ENCODE measurements at places on chromosomes 11 and 22.

DNA sequence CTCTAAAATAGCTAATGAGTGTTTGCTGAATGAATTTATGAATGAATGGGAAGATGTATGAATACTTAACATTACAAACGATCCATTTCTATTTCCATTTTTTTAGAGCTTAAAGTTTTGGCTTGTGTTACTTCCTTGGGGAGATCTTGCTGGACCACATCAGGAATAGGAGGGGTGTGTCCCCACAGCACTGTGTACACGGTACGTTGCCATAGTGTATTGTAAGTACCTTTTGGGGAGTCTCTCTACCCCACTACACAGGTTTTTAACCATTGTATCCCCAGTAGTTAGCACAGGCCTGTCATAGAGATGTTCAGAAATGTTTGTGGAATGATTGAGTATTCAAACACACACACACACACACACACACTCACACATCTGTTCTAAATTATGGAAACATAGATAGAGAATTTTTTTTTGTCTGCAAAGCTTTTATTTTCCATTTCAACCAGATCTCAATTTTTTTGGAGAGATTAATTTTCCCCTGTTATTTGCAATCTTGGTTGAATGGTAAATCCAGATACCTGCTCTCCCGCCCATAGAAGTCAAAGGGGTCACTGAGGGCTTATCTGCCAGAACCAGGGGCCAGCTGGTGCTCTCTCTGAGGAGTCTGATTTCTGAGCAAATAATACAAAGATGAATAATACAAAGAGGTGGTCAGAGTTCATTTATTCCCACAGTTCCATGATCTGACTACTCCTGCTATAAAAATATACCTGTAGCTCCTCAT lies 471.0 kb downstream of the INSC start:
- DNase-seq: no peak

- DNase-seq: no peak
These were observed 169.0 kb upstream of the GRK3 start for GRCh38 chr22:25395468-25395867.

- no peak for DNase-seq
These were observed 51.2 kb upstream of the MYOD1 start for GRCh38 chr11:17668166-17668565.

- no peak for DNase-seq
These were observed 70.3 kb downstream of the TNRC6B start for GRCh38 chr22:40247976-40248375.

DNA sequence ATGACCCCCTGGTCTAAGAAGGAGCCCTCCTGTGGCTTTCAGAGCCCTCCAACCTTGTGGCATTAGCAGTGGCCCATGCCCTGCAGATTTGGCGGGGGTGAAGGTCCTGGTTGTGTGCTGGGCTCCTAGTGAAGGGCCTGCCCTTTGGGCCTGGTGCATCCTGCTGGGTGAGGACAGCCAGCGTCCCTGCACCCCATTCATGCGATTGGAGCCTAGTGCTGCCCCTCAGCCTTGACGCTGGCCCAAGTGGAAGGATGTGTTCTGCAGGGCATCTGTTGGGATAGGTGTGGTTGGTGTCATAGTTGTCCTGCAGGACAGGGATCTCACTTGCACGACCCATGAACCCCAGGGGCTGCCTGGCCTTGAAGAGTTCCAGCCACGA lies 28.1 kb upstream of the DGCR8 start:
- DNase-seq: no peak

GRCh38 chr11:68854273-68854958 lies 12.7 kb upstream of the CPT1A start:
- no peak for DNase-seq

- DNase-seq: no peak
These were observed 411 bp downstream of the PPP6R2 start for GRCh38 chr22:50343541-50343935.

- peak; percentile 13 for DNase-seq
These were observed 5.9 kb upstream of the OR52L1 start for GRCh38 chr11:5992604-5993251.

DNA sequence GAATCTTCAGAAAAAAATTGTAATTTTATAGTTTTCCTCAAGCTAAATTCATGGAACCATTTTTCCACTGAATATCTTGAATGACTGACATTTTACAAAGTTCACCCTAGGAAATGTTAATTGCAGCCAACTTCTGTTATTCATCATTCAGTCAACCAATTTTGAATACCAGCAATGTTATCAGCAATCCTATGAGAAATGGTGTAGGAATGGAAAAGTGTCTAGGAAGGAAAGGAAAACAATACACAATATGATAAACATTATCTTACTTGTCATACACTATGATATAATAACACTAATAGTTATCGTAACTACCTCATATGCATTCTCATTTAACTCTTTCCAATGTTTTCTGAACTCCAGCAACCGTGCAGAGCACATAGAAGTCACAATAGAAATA lies 790.5 kb upstream of the LRRC4C start:
- peak; percentile 19 for DNase-seq

DNA sequence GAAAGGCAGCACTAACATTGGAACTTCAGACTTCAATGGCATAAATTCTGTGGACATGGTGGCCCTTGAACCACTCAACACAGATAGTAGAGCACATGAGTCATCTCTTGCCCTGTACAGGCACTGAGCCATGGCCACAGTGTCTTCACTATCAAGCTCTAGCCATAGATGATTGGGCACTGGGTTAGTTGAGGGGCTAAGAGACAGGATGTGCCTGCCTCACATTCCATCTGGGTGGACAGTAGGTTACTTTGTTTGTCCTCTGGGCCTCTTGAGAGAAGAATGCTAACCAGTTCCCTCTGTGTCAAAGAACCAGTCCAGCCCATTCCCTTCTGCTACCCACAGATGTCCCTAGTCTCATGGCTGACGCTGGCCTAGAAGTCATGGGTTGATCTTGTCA lies 39.8 kb downstream of the OR6Q1 start:
- DNase-seq: peak; percentile 28

GRCh38 chr11:72418834-72419560 lies 15.3 kb downstream of the CLPB start:
- DNase-seq: no peak

DNA sequence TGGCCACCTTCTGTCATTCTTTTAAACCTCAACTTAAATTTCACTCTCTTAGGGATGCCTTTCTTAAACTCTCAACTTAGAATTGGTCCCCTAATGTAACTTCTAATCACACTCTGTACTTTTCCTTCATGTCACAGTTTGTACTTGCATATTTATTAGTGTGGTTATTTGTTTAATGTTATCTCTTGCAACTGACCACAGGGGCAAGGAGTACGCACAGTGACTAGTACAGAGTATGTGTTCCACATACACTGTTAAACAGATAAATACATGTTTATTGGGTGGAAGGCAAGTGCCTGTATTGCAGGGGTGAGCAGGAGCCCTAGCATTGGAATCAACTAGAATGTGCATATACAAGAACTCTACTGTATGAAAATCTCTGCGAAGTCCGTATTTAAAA lies 554.0 kb downstream of the INSC start:
- no peak for DNase-seq

DNA sequence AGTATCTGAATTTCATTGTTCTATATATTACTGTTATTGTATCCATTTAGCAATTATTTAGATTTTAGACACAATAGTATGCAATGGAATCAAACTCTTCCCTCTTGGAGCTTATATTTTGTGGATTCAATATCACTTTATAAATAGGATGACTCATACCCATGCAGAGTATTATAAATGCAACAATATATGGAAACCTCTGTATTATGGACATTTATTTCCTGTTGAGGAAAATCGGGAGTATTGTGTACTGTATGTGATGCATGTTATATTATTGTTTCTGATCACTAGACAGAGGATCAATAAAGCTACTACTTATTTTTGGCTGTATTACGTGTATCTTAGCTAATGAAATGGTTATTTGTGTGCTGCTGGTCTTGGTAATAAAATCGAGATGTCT lies 770 bp downstream of the METTL15 start:
- no peak for DNase-seq

GRCh38 chr22:41217553-41218157 lies 12.5 kb downstream of the L3MBTL2 start:
- DNase-seq: peak; percentile 85

DNA sequence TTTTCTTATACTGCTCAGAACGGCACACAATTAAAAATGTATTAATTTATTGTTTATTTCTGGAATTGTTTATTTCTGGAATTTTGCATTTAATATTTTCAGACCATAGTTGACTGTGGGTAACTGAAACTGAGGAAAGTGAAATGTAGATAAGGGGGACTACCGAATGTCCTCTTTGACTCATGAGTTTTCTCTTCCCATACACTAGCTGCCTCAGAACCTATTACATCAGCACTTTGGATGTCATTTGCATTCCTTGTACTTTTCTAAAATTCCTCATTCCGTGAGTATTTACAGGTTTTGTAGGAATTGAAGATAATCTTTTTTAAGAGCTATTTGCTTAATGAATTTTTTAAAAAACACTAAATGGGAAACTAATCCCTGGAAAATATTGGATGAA lies 29.8 kb downstream of the ZC3H12C start:
- peak; percentile 74 for DNase-seq

Measured in EH (cell line).